ENCODE measurements at places on chromosomes 11 and 22.

GRCh38 chr11:490186-490929, 16.7 kb downstream of the RNH1 start:
- no peak for DNase-seq

GRCh38 chr11:114027926-114028325, 31.6 kb upstream of the ZBTB16 start:
- no peak for DNase-seq

DNA sequence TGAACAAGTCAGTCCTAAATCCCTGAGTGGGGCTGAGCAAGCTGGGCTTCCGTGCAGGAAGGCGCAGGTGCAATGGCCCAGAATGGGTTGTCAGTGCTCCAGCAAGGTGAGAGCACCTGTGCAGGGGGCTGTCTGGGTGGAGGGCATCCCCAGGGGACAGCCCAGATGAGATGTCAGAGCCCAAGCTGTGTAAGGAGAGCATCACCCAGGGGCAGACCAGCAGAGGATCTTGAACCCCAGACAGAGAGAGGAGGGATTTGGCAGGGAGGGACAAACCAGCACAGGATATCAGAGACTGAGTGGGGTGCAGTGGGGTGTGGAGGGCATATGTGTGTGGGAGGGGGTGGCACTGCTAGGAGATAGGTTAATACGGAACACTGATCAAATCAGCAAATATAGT, 114.9 kb upstream of the TMEM45B start:
- DNase-seq: no peak

DNA sequence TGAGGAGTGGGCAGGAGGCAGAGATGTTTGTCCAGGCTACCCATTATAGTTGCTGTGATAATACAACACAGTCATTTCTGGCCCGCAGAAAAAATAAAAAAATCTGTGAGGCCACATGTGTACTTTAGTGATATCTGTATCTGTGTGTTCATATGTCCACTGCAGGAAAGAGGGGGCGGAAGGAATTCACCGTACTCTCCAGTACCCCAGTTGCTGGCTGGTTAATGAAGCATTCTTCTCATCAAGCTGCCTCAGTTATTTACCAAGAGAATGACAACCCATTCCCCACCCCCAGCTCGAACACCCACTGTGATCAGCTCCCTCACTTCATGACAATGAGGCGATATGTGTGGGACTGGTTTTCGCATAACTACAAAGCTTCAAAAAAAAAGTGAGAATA, 309.3 kb downstream of the SOX6 start:
- no peak for DNase-seq

- DNase-seq: no peak
These were observed 44.9 kb downstream of the WNT11 start for GRCh38 chr11:76161261-76161961.

DNA sequence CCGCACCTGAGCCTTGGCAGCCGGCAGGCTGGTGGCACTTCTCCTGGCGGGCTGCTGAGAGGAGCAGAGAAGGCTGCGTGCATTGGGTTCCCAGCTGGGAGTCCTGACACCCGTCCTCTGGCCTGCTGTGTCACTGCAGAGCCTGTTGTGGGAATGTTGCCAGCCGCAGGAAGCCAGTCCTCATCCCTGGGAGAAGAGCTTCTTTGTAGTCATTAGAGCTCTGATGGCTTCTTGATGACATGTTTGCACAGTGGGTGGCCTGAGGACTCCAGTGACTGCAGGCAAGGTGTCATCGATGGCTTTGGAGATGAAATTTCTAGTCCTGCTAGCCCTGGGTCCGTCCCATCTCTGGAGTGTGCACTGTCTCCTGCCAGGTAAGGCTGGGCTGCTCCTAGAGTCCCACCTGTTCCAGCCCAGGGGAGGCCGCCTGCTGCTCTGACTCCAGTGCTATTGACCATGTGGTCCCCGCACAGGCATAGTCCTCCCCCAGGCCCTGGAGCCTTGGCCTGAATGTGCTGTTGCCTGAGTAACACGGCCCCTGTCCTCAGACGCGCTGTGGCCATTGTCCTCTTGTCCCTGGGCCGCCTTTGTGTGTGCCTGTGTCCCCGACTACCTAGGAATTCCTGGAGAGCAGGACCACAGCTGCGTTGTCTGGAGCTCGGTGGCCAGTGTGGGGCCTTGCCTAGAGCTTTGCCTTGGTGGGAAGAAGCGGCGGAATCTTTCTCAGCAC, 129.2 kb downstream of the CACNA1I start:
- no peak for DNase-seq

GRCh38 chr11:57338142-57338541, at the start of gene P2RX3:
Gene P2RX3 (plus strand): TSS chr11:57338352. CDS start chr11:57338551, 199 bp downstream.
- DNase-seq: no peak
